ENCODE measurements at places on chromosomes 3 and 15. TPM values are rescaled to one million over a fixed set of nuclear protein-coding genes. Genes with fewer than 3 reads are reported as not detected.

Gene CPN2
- total RNA-seq: not detected

Gene MYO5A
- total RNA-seq: 42.1 TPM

Gene SLCO2A1
- total RNA-seq: 96.8 TPM

Gene SLC12A8
- total RNA-seq: 1.4 TPM

Gene UCN2
- not detected for total RNA-seq

DNA sequence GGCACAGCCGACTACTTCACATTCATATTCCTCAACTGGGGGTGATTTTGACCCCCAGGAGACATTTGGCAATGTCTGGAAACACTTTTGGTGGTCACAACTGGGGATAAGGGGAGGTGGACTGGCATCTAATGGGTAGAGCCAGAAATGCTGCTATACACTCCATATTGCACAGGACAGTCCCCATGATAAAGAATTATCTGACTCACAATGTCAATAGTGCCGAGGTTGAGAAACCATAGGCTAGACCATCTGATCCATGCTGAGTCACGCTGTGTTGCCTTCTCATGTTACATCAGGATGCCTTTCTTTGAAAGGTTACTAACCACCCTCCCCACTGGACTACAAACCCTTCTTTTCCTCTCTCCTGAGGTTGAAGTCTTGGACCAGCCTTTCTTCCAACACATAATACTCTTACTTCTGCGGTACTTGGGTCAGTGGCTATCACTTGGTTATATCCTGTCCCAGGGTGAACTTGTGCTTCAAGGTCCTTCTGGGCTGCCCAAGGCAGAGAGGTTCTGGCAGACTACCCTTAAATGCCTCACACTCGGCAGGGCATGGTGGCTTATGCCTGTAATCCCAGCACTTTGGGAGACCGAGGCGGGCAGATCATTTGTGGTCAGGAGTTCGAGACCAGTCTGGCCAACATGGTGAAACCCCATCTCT, 68.8 kb downstream of the CTNNB1 start:
- no peak for DNase-seq

- no peak for DNase-seq
Observed at GRCh38 chr3:150377601-150378300, 30.3 kb upstream of the TSC22D2 start.

GRCh38 chr3:72597043-72597442, 251.2 kb downstream of the SHQ1 start:
- DNase-seq: no peak

DNA sequence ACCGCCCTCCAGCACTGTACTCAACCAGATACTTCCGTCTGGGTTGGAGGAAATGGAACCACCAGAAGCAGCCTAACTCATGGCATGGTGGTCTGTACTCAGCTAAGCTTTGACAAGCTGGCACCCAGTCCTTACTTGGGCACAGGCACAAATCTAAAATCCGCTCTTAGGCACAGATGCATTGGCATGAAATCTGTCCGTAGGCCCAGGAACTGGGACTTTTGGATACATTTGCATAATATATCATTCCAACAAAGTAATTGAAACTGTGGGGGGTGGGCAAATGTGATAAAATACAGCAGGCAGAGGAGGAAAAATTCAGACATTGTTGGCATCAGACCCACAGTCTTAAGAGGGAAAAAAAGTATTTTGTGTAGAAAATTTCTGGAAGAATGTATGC, 75.4 kb downstream of the C3orf85 start:
- DNase-seq: no peak

- DNase-seq: no peak
Observed at GRCh38 chr3:64806668-64807605, 119.1 kb upstream of the ADAMTS9 start.

DNA sequence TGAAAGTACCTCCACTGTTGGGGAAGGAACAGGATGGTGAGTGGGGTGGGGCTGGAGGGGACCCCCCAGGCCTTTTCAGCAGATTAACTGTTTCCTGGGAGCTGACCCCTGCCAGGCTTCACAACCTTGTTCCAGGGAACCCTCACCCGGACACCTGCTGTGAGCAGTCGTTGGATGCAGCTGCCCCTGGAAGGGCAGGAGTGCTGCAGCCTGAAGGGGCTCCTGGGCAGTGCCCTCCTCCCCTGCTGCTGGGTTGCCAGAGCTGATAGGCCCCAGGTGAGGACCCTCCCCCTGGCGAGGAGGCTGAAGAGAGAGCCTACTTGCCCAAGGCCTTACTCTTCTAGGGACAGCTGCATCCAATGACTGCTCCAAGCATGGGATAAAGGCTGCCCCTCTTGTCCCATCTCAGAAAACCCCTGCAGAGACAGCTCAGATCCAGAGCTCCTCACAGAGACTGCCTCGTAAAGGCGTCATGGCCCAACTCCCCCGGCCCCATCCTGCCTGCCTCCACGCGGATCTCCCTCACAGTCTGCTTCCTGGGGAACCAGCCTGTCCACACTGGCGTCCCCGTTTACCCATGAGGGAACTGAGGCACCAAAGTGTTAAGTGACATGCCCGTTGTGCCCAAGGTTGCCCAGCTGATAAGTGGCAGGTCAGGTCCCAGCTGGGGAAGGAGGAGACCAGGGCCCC, 193.4 kb upstream of the LINGO1 start:
- DNase-seq: peak; percentile 67

DNA sequence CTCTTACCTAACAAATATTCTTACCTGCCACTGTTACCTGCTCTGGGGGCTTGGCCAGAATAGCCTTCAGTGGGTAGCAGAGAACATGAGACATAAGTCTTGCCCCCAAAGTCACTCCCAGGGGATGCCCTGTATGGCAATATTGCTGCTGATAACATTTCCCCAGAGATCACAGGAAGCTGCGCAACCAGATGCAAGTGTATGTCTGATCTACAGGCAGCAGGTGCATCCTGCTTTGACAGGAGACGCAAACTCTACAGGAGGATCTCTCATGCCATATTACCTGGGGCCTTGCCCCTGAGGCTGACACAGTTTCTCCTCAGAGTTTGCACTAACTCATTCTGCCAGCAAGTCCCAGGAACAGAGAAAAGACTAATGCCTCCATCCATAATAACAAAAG, 174.4 kb upstream of the LPP start:
- DNase-seq: no peak

DNA sequence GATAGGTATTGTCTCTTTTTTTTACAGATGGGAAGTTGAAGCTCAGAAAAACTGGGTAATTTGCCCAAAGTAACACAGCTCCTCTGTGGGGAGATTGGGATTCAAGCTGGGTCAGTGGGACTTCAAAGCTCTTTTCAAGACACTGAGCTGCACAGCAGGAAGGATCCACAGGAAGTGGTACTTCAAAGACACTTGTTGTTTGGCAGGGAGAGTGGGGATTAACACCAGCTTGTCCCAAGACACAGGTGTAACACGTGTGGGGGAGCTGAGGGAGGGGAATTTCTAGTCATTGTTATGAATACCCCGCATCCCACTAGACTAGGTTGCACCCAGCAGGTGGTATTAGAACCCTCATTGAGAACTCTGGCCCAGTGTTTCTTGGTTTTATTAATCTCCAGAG, 116.0 kb downstream of the FOXB1 start:
- DNase-seq: no peak

DNA sequence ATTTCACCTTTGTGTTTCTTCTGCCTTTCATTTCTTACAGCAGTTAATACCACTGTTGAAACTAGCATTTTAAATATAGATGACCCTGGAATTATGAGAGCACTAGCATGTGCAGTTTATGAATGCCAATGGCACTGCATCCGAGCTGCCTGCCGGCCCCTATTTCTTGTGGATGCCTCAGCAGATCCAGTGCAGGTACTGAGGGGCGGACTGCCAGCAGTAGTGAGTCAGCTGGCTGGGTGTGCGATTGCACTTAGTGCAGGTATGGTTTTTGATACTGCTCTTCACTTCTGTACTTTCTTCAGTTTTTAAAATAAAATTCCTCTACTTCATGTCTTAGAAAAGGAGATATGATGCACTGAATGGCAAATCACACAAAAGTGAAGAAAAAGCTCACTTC, 453.0 kb downstream of the DIPK2A start:
- DNase-seq: no peak

Data from aorta (tissue), 5 donors.